Activated CD8-positive, alpha-beta memory T cell treated with anti-CD3 and anti-CD28 coated beads, Interleukin-2, amount 10 ng/mL, durations not matched to agents 7 days and 5 days (primary cell): ENCODE measurements at places on chromosomes 13 and 19. TPM values are rescaled to one million over a fixed set of nuclear protein-coding genes. Genes with fewer than 3 reads are reported as not detected.
A peak's percentile ranks its signal among the peaks of the same experiment; 100 is the strongest.

DNA sequence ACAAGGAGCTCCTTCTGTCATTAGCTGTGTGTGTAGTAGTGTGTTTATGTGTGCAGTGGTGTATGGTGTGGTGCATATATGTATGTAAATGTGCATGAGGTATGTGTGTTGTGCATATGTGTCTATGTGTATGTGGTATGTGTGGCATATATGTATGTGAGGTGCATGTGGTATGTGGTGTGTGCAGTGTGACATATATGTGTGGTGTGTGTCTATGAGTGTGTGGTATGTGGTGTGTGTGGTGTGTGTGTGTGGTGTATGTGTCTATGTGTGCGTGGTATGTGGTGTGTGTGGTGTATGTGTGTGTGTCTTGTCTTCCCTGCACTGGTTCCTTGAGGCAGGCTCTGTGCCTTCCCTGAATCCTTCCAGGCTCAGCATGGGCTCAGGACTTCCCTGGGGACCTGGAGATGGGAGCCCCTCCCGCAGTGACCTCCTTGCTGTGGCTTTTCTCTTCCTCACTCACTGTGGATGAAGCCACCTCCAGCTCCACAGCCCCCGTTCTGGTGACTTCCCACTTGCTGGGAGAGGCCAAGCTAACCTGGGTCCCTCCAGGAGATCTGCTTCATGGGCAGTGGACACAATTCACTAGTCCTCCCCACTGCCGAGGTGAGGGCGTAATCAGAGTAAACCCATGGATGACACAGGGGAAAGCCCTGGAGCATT lies 64.2 kb downstream of the CCDC70 start:
- H3K27me3 ChIP-seq = peaks cover 4% of the 10 kb centered on the region
- peaks cover 23% of the 10 kb centered on the region for H3K4me1 ChIP-seq
- no peak for DNase-seq
- peak overlapping the region; percentile 1 for H3K27ac ChIP-seq
- no peak overlapping the region for H3K4me3 ChIP-seq

- H3K27ac ChIP-seq = no peak overlapping the region
- H3K27me3 ChIP-seq = no peaks in the 10 kb centered on the region
- no peaks in the 10 kb centered on the region for H3K36me3 ChIP-seq
- no peaks in the 10 kb centered on the region for H3K4me1 ChIP-seq
Measured at GRCh38 chr13:85091631-85092234, 707.5 kb downstream of the SLITRK6 start.

DNA sequence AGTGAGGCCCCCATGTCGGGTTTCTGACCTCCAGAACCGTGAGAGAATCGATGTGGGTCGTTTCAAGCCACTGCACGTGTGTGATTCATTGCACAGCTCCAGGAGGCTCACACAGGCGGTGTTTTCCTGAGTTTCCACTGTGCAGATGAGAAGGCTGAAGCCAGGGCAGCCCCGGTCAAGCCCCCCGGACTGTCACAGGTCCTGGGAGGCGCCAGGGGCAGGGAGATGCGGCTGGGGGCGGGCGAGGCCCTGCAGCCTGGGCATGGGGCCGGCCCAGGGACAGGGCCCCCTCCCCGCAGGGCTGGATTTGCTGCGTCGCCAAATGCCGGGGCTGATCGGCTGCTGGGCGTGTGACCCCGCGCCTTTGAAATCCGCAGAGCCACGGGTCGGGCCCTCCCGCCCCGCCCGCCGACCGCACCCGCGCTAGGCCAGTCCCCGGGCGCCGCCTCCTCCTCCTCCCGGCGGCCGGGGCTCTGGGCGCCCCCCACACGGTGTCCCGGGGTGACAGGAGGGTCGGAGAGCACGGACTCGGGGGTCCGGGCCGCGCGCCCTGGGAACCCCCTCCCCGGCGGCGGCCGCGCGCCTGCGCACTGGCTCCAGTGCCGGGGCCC lies 9.9 kb upstream of the MKNK2 start:
- H3K4me3 ChIP-seq = peak overlapping the region; percentile 84
- H3K27ac ChIP-seq = peak overlapping the region; percentile 95
- peaks cover 37% of the 10 kb centered on the region for H3K4me1 ChIP-seq

DNA sequence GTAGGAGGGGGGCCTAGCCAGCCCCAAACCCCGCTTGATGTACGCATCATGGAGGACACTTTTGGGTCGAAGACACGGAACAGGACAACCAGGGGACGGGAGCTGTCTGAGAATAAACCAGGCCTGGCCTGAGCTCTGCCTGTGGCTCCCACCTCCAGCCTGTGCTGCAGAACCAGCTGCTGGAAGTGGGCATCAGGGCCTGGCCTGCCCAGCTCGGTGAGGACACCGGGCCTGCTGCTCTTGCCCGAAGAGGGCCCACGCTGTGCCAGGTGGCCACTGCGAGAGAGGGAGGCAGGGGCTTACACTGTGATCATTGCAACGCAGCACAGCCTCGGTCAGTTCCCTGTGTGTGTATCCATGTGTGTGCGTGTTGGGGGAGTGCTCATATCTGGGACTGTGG lies 34.6 kb downstream of the CEBPG start:
- no peaks in the 10 kb centered on the region for H3K27me3 ChIP-seq
- H3K36me3 ChIP-seq = no peaks in the 10 kb centered on the region
- H3K4me3 ChIP-seq = no peak overlapping the region
- H3K4me1 ChIP-seq = peaks cover 2% of the 10 kb centered on the region
- no peak overlapping the region for H3K27ac ChIP-seq
- DNase-seq = no peak

- no peak overlapping the region for H3K27ac ChIP-seq
- no peak for DNase-seq
- H3K27me3 ChIP-seq = no peaks in the 10 kb centered on the region
- H3K4me1 ChIP-seq = peaks cover 8% of the 10 kb centered on the region
- H3K36me3 ChIP-seq = no peaks in the 10 kb centered on the region
Measured at GRCh38 chr13:50672025-50672424, 171.5 kb downstream of the DLEU7 start.

- H3K27me3 ChIP-seq = no peaks in the 10 kb centered on the region
- H3K27ac ChIP-seq = no peak overlapping the region
- no peak overlapping the region for H3K4me3 ChIP-seq
Measured at GRCh38 chr13:78326633-78327032, 276.7 kb downstream of the POU4F1 start.

The FAM83E gene
- 4.1 TPM for total RNA-seq

The CLEC17A gene
- not detected for total RNA-seq

The ATP4B gene
- total RNA-seq = not detected

The FGF21 gene
- total RNA-seq = not detected
